Activated naive CD8-positive, alpha-beta T cell treated with anti-CD3 and anti-CD28 coated beads for 36 hours (primary cell): ENCODE measurements at places on chromosomes 6 and 20.

DNA sequence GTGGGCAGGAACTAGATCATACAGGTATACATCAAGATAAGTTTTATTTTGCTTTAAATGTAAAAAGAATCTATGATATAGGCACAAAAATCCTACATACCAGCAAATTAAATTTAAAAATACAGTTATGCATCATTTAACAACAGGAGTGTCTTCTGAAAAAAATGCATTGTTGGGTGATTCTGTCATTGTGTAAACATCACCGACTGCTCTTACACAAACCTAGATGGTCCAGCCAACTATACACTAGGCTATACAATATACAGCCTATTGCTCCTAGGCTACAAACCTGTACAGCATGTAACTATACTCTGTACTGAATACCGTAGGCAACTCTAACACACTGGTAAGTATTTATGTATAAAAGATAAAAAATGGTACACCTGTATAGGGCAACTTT lies 139.4 kb downstream of the RNGTT start:
- no peak for DNase-seq

GRCh38 chr6:113353392-113353791 lies 503.8 kb upstream of the MARCKS start:
- DNase-seq = no peak

GRCh38 chr20:22232923-22233322 lies 351.4 kb downstream of the FOXA2 start:
- DNase-seq = no peak

DNA sequence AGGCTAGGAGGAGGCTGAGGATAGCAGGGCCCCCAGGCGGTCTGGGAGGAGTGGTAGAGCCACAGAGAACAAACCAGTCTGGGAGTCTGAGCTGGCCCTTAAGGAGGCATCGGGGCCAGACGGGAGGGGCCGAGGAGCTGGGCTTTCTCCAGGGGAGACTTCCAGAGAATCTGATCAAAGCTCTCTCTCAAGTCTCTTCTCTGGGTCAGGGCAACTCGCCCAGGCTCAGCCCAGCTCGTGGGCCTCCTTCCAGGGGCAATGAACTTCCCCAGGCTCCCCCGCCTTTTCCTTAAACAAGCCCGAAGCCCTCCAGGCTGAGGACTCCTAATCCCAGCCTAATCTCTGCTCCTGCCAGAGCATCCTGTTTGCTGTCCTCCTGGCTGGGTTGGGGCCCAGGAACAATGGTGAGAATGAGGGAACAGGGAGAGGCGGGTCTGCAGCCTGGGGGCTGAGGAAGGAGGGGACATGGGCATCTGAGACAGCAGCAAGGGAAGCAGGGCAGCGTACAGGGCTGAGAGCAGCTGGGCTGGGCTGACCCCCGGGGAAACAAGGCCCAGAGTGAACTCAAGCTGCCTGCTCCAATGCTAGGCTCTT lies 173.6 kb downstream of the ANKRD60 start:
- no peak for DNase-seq

GRCh38 chr20:32336918-32337347 lies 21.2 kb upstream of the ASXL1 start:
- no peak for DNase-seq

DNA sequence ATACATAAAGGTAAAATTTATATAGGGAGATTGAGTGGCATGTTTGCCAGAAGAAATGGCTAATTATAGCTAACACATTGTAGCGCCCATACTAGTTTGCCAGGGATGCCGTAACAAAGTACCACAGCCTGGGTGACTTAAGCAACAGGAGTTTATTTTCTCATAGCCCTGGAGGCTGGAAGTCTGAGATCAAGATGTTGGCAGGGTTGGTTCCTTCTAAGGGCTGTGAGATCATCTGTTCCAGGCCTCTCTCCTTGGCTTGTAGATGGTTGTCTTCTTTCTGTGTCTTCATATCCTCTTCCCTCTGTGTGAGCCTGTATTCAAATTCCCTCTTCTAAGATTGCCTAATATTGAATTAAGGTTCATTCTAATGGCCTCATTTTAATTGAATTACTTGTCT lies 417.5 kb upstream of the OPRM1 start:
- no peak for DNase-seq

DNA sequence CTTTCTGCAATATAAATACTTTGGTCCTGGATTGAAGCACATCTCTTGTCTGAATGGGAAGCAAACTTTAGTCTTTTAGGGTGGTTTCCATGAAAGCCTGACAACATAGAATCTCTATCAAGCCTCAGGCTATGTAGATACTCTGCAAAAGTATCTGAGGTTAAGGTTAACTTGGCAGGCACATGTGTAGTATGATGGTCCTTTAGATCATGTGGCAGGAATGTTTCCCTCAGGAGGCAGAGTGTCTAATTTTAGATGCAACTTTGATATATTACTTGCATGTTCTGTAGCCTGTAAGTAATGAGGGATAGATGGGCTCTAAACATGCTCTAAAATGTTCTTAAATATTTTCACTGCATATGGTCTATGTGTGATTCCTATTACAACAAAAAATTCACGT lies 8.2 kb downstream of the MYB start:
- no peak for DNase-seq

GRCh38 chr6:169950558-169950957 lies 199.1 kb downstream of the ERMARD start:
- DNase-seq = no peak

GRCh38 chr6:52544602-52545405 lies 32.1 kb downstream of the TRAM2 start:
- no peak for DNase-seq

- no peak for DNase-seq
Observed at GRCh38 chr6:136103763-136104311, 146.3 kb downstream of the MTFR2 start.

GRCh38 chr6:169864148-169865020 lies 113.0 kb downstream of the ERMARD start:
- no peak for DNase-seq

DNA sequence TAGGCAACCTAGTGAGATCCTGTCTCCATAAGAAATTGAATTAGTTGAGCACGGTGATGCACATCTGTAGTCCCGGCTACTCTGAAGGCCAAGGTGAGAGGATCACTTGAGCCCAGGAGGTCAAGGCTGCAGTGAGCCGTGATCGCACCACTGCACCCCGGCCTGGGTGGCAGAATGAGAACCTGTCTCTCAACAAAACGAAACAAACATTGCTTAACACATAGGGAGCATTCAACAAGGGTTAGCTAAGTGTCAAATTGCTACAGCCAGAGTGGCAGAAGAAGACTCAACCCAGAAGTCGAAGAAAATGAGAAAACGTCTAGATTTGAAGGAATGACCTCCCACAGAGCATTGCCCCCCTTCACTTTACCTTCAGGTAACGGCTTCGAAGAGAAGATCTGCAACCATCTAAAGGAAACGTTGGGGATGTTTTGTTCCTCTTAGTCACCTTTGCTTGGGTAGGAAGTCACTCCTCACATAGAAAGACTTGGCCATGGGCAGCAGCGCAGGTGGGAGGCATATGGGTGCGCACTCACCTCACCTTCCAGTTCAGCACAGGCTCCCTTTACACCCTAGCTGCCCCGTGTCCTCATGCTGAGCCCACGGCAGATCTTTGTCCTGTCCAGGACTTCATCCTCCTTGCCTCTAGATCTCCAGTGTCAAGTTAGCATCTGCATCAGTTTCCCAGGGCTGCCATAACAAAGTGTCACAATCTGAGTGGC lies 63.7 kb upstream of the SHLD1 start:
- no peak for DNase-seq

DNA sequence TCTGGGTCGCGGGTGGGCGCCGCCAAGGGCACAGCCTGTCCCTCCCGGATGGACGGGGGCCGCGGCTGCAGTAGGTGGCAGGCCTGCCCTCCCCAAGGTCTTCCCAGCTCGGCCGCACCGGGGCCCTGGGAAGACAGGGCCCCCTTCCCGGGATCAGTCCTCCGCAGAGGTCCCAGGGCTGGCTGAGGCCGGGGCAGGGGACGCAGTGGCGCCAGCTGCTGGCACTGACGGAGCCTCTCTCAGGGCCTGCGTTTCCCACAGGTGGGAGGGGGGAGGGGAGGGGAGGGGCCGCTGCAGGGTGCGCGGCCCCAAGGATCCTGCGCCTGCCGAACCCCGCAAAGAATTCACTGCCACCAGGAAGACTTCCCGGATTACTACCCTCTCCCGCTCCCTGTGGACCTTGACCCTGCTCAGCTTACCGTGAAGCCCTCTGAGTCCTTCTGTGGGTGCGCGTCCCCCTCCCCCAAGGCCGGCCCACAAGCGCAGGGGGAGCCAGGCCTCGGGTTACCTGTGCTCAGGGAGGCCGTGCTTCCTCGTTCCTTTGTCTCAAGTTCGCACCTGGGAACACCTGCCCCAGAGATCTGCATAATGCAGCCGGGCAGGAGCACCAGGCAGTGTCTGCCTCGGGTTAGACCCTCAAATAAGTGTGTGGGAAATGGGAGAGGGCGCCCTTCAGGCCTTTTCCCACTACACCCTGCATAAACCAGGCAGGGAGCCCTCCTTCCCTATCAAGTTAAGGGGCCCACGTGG lies 5.1 kb downstream of the LZTS3 start:
- no peak for DNase-seq

DNA sequence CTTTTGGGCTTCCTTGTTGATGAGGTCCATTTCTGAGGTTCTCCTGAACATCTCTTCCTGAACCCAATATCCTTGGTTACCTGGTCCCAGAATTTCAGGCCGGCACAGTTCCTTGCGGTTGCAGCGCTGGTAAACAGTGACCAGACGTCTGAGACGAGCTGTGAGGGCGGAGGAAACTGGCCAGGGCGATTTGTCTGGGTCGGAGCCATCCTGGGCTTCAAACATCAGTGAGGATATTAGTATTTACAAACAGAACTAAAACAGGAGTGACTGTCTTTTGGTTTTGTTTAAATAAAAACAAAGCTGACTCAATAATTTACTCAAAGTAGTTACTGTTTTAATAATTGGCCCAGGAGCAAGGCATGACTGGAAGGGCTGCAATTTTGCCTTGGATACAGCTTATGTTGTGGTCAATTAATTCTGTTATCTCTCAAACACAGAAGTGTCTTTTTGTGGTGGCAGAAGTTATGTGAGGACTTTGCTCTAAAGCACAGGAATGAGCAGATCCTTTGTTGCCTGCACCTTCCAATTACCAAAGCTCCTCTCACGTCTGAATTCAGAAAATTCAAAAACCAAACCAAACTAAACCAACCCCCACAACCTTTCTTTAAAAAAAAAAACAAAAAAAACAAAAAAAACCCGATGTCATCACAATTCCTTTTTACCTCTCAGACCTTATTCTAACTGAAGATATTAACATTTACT lies 58.7 kb upstream of the EMILIN3 start:
- DNase-seq = no peak

- DNase-seq = no peak
Observed at GRCh38 chr6:119643876-119644275, 294.3 kb upstream of the MAN1A1 start.

GRCh38 chr6:157280947-157281346 lies 42.4 kb downstream of the TMEM242 start:
- no peak for DNase-seq

- DNase-seq = no peak
Observed at GRCh38 chr20:44552950-44553908, 29.1 kb upstream of the PKIG start.

DNA sequence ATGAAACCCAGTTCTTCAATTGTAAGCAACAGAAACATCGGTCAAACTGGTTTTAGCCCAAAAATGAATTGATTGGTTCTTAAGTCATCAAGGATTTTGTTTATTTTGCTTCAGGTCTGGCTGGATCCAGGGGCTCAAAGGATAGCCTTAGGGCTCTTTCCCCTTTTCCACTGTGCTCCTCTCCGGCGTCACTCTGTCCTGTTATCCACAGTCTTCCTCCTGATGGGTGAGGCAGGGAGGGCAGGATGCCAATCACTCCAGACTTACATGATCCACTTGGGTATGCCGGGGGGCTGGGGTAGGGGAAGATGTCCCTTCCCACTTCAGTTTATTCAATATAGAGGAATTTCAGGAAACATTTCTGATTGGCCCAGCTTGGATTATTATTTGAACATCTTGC lies 40.0 kb downstream of the PLAGL2 start:
- no peak for DNase-seq

DNA sequence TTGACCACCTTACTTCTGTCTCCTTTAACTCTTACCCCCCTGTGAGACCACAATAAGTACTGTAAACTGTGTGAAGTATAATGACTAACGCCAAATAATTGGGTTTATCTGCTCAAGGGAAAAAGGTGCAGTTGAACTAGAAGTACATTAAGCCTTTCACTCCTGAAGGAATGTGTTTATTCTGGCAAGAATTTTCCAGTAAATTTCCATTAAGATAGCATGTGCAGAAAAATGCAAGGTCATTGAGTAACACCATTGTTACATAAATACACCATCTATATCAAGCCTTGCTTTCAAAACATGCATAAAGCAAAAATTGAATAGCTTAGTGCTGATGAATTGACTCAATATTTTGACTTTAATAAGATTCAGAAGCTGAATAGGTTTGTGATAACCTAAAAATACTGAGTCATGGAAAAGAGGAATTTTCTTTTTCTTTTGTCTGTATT lies 65.4 kb downstream of the ARHGAP18 start:
- no peak for DNase-seq

DNA sequence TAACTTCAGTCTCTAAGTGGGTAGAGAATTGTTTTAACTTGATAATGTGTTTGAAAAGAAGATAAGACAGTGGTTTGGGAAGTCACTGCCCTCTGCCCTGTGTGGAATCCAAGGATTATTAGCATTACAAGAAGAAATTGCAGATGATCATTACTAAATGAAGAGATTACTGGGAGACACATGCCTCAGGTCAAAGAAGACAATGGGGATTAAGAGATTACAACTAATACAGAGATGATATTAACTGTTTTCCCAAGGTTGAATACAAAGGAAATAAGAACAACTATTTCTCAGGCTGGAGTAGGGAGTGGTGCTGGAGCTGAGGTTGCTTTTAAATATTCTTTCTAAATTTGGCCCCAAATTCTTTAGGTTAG lies 166.0 kb downstream of the TRMT11 start:
- DNase-seq = no peak

DNA sequence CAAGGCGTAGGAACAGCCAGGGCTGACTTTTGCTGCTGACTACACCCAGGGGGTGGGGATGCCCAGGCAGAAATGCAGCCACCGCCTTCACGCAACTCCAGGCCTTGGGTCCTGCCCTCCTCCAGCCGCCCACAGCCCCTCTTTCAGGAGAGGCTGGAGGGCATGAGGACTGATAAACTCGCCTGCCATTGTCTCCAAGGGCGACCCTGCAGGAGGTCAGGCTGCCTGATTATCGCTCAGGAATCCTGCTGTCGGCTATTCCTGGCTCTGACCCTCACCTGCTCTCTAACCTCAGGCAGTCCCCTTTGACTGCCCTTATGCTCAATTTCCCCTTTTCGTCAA lies 62.0 kb upstream of the HDDC2 start:
- DNase-seq = no peak

- no peak for DNase-seq
Observed at GRCh38 chr6:160995271-160995670, 3.7 kb downstream of the MAP3K4 start.

- no peak for DNase-seq
Observed at GRCh38 chr6:150799276-150799805, 66.2 kb upstream of the MTHFD1L start.

DNA sequence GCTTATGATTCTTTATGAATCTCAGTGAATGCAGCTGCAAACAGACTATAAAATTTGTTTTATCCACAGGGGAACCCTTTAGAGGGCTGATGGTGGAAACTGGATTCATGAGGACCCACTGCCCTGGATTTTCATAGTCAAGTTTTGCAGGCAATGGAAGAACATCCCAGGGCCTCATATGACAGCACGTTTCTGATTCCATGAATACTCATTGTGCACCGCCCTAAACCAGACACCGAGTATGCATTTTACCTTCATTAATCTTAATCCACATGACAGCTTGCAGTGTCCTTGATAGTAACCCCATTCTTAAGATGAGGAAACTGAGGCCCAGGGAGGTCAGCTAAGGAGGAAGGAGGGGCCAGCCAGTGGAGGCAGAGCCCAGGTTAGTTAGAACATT lies 270.4 kb downstream of the PREX1 start:
- no peak for DNase-seq

GRCh38 chr20:34010405-34010931 lies 16.8 kb downstream of the RALY start:
- no peak for DNase-seq
